Activated B cell treated with CpG ODN at 0.5 μM for 24 hours (primary cell): ENCODE measurements at places on chromosomes 4 and X. TPM values are rescaled to one million over a fixed set of nuclear protein-coding genes. Genes with fewer than 3 reads are reported as not detected.
A peak's percentile ranks its signal among the peaks of the same experiment; 100 is the strongest.

GRCh38 chrX:21766101-21766500 is 8.2 kb upstream of the SMPX start:
- DNase-seq = no peak

- DNase-seq = peak; percentile 17
These were observed 791 bp downstream of the GUCY1B1 start for GRCh38 chr4:155759372-155760252.

- no peak for DNase-seq
These were observed 19.4 kb downstream of the SEPTIN11 start for GRCh38 chr4:76968937-76969336.

ARMCX5 gene
- total RNA-seq = 12.0 and 12.4 TPM in 2 replicates

CLCN5 gene
- total RNA-seq = 2.8 and 4.2 TPM in 2 replicates
